ENCODE measurements at places on chromosomes 7 and 10. TPM values are rescaled to one million over a fixed set of nuclear protein-coding genes. Genes with fewer than 3 reads are reported as not detected.
A peak's percentile ranks its signal among the peaks of the same experiment; 100 is the strongest.

Gene GNG11
- 3.1 TPM for total RNA-seq

Gene DPYSL4
- 1.2 TPM for total RNA-seq

Gene SGMS1
- 241 TPM for total RNA-seq

Gene AKR1C1
- total RNA-seq, result 1.4 TPM

Gene EPHB4
- total RNA-seq, result 3.0 TPM

DNA sequence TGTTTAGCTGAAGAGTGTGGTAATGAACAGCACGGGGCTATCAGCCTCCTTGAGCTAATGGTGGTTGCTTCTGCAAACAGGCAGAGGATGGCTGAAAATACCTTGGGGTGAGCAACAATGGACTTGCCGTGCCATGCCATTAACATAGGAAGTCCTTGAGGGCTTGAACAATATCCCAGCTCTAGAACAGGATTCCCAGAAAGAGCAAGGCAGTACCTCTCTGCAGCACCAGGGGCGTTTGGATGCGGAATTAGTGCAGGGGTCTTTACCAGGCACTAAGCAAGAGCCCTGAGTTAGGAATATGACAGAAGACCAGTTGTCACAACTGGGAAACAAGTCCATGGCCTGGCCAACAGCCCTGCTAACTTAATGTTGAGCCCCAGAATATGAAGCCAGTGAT is 143.2 kb upstream of the COBL start:
- no peaks in the 10 kb centered on the region for H3K36me3 ChIP-seq
- H3K4me3 ChIP-seq, result no peak overlapping the region
- no peak for DNase-seq
- H3K4me1 ChIP-seq, result no peaks in the 10 kb centered on the region
- no peak overlapping the region for H3K27ac ChIP-seq

DNA sequence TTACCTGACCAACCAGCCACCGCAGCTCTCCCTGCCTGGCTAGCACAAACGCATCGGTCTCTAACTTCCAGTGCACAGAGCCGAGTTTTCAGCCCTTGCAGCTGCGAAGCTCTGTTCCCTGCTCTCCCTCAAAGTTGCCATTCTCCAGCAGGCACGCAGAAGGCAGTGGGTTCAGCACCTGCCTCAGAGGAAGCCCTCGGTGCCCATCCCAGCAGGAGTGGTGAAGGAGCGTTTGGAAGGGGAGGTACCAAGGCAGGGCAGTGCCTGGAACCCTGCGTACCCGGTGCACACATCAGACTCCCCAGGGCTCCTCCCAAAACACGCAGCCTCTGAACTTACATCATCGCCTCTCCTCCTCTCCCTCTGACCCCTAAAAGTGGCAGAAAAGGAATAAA is 1.7 kb upstream of the STK32C start:
- H3K27me3 ChIP-seq, result peaks cover 4% of the 10 kb centered on the region
- H3K36me3 ChIP-seq, result no peaks in the 10 kb centered on the region
- H3K27ac ChIP-seq, result no peak overlapping the region
- DNase-seq, result no peak

GRCh38 chr10:6385665-6386064 is 182.9 kb downstream of the PFKFB3 start:
- H3K4me1 ChIP-seq, result peaks cover 10% of the 10 kb centered on the region
- H3K36me3 ChIP-seq, result no peaks in the 10 kb centered on the region
- no peak overlapping the region for H3K4me3 ChIP-seq
- DNase-seq, result no peak
- no peak overlapping the region for H3K27ac ChIP-seq

GRCh38 chr7:5661942-5662341 is 119.5 kb downstream of the RNF216 start:
- H3K4me3 ChIP-seq, result no peak overlapping the region
- peaks cover 19% of the 10 kb centered on the region for H3K36me3 ChIP-seq
- H3K27ac ChIP-seq, result no peak overlapping the region

GRCh38 chr7:45189151-45189970 is 31.8 kb downstream of the RAMP3 start:
- H3K36me3 ChIP-seq, result no peaks in the 10 kb centered on the region
- H3K27ac ChIP-seq, result no peak overlapping the region
- no peak overlapping the region for H3K4me3 ChIP-seq
- no peaks in the 10 kb centered on the region for H3K4me1 ChIP-seq
- no peak for DNase-seq
- H3K27me3 ChIP-seq, result no peaks in the 10 kb centered on the region

DNA sequence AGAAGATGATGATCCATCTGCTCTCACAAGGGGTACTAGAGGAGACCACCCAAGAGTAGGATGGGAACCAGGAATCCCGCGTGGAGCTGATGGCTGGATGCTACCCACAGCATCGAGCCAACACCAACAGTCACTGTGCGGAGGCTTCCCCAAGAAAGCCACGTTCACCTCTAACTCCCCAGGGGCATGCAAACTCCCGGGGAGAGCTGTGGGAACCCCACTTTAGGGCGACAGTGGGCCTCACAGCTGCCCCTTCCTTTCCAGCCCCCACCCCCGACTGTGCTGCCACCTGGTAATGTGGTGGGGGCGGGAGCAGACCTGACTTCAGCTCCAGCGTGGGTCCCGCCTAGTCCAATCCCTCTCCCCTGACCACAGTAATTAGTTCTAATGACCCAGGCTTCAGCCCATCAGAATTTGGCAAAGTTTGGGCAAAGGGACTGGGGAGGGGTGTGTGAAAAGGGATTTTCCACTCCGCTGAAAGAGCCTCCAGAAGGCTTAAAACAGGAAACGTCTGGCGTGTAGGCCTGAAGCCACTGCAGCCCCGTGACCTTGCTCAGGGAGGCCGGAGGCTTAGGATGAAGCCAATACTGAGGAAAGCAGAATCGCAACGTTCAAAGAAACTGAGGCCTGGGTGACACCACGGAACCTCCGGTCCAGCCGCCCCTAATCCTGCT is 20.3 kb downstream of the ASB13 start:
- H3K27ac ChIP-seq, result no peak overlapping the region
- no peak overlapping the region for H3K4me3 ChIP-seq
- DNase-seq, result no peak
- H3K27me3 ChIP-seq, result no peaks in the 10 kb centered on the region

GRCh38 chr7:148222721-148223120 is 367.8 kb upstream of the C7orf33 start:
- H3K36me3 ChIP-seq, result no peaks in the 10 kb centered on the region
- DNase-seq, result no peak
- H3K27ac ChIP-seq, result no peak overlapping the region
- no peak overlapping the region for H3K4me3 ChIP-seq
- H3K4me1 ChIP-seq, result no peaks in the 10 kb centered on the region

DNA sequence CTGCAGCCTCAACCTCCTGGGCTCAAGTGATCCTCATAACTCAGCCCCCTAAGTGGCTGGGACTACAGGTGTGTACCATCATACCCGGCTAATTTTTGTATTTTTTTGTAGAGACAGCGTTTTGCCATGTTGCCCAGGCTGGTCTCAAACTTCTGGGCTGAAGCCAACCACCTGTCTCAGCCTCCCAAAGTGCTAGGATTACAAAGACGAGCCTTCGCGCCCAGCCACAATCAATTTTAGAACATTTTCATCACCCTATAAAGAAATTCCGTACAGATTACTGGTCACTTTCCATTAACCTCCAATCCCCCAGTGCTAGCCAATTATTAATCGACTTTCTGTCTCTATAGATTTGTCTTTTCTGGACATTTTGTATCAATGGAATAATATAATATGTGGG is 32.3 kb upstream of the PALS2 start:
- no peaks in the 10 kb centered on the region for H3K36me3 ChIP-seq
- H3K27me3 ChIP-seq, result peaks cover 8% of the 10 kb centered on the region
- DNase-seq, result no peak
- H3K27ac ChIP-seq, result no peak overlapping the region

- no peaks in the 10 kb centered on the region for H3K4me1 ChIP-seq
- no peaks in the 10 kb centered on the region for H3K36me3 ChIP-seq
- H3K27me3 ChIP-seq, result peaks cover 3% of the 10 kb centered on the region
- H3K4me3 ChIP-seq, result no peak overlapping the region
Observed at GRCh38 chr10:70974351-70974901, 86.1 kb upstream of the PCBD1 start.

GRCh38 chr7:85806321-85806720 is 619.5 kb upstream of the SEMA3D start:
- no peak overlapping the region for H3K27ac ChIP-seq
- no peak overlapping the region for H3K4me3 ChIP-seq
- DNase-seq, result no peak
- no peaks in the 10 kb centered on the region for H3K36me3 ChIP-seq
- H3K27me3 ChIP-seq, result no peaks in the 10 kb centered on the region

DNA sequence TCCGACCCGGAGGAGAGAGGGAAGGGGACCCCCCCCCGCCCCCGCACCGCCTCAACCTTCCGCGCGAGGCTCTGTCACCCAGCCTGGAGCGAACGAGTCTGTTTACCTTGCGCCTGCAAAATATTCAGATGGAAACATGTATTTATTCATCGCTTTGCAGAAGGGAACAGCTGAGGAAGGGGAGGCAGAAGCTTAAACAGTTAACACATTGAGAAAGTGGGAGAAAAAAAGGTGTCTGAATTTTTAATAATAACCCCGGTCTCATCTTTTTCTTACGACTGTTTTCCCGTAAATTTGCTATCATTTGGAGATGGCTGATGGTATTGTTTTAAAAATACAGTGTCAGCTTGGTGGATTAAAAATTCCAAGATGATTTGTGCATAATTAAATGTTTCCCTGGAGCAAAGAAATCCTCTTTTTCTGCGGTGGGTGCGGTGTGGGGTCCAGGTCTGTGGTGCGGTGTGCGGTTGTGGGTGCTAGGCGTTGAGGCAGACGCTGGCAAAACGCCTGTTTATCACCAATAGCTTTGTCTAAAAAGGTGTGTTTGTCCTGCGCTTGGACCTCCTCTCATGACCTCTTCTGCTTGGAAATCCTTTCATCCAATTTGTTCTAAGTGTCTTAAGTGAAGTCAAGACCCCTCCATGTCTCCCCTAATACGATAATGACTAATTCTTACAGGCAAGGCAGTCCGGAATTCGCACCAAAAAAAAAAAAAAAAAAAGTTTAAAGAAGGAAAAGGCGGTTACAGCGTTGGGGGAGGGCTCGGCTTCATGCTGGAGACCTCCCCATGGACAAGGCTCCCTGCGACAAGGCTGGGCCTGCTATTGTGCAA is 1.6 kb downstream of the UNCX start:
- H3K36me3 ChIP-seq, result no peaks in the 10 kb centered on the region
- no peak overlapping the region for H3K27ac ChIP-seq
- no peak for DNase-seq
- H3K4me3 ChIP-seq, result no peak overlapping the region

- no peaks in the 10 kb centered on the region for H3K4me1 ChIP-seq
- H3K36me3 ChIP-seq, result no peaks in the 10 kb centered on the region
- H3K4me3 ChIP-seq, result no peak overlapping the region
- no peak for DNase-seq
- no peak overlapping the region for H3K27ac ChIP-seq
- no peaks in the 10 kb centered on the region for H3K27me3 ChIP-seq
Observed at GRCh38 chr7:82715344-82715743, 271.8 kb upstream of the CACNA2D1 start.

- no peaks in the 10 kb centered on the region for H3K4me1 ChIP-seq
- H3K4me3 ChIP-seq, result no peak overlapping the region
- DNase-seq, result no peak
Observed at GRCh38 chr10:47237316-47238260, 62.4 kb upstream of the GDF10 start.

DNA sequence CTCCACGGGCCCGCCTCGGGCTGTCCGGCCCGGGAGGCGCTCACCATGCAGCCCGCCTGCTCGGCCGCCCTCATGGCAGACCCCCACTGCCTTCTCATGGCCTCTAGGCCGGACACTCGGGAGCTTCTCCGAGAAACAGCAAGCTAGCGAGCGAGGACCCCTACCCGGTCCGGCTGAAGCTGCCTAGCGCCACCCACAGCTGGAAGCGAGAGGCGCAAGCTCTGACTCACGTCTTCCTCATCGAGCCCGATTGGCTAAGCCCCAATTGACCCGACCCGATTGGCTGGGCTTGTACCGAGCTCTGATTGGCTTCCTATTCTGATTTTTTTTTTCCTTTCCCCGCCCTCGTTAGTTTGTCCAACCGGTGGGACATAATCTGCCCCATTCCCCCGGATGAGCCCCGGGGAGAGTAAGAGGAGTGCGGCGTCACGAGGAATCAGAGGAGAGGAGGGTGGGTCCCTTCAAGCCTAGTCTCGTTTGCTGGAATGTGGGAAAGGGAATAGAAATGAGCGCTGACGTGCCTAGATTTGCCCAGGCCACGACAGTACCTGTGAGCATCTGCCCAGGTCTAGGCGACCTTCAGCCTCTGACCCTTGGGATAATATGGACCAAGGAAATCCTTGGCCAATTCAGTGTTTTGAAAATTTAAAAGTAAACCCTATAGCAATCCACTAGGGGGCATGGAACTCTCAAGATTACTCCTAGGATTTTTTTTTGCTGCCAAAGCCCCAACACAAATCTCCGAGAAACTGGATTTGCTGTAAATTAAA is at the start of gene TYSND1:
Gene TYSND1 (minus strand): TSS at position 212 of the 770 bp plus-strand sequence. CDS start 114 bp downstream, at position 98.
- peaks cover 21% of the 10 kb centered on the region for H3K4me1 ChIP-seq
- peak; percentile 96 for DNase-seq
- H3K27ac ChIP-seq, result peak within 1 kb of the TSS; percentile 89
- peak within 1 kb of the TSS; percentile 81 for H3K4me3 ChIP-seq

DNA sequence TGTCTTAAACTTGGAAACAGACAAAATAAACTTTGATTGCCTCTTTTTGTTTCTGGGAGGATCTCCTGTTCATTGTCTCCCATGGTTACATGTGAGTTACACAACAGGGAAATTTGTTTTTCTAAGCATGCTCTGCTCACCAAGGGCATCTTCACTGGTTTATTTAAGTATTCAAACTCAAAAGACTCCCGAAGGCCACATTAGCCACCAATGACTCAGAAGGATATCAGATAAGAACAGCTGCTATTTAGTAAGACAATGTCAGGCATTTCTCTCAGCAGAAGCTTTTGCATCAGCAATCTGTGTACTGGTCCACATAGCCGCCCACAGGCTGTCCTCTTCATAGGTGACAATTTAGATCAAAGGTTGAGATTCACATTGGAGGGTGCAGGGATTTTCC is 19.3 kb downstream of the OR6B1 start:
- no peaks in the 10 kb centered on the region for H3K4me1 ChIP-seq
- H3K36me3 ChIP-seq, result no peaks in the 10 kb centered on the region
- H3K4me3 ChIP-seq, result no peak overlapping the region
- H3K27me3 ChIP-seq, result peaks cover 1% of the 10 kb centered on the region
- DNase-seq, result no peak

GRCh38 chr10:20935301-20935700 is 38.2 kb upstream of the NEBL start:
- DNase-seq, result no peak
- no peaks in the 10 kb centered on the region for H3K36me3 ChIP-seq
- no peak overlapping the region for H3K4me3 ChIP-seq
- no peak overlapping the region for H3K27ac ChIP-seq
- H3K4me1 ChIP-seq, result no peaks in the 10 kb centered on the region

DNA sequence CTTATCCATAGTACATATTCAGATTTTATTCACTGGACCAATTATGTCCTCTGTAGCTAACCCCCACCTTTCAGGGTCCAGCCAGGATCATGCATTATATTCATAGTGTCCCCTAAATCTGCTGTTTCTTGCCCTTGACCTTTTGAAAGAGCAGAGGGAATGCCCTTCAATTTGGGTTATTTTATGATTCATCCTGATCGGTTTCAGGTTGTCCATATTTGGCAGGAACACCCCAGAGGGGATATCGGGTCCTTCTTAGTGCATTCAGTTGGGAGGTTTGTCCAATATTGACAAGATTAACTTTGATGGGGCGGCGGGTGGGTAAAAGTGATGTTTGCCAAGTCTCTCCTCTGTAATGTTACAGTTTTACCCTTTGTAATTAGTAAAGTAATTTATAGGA is 60.9 kb downstream of the SHH start:
- H3K4me1 ChIP-seq, result peaks cover 20% of the 10 kb centered on the region
- H3K36me3 ChIP-seq, result peaks cover 34% of the 10 kb centered on the region
- no peak for DNase-seq
- no peak overlapping the region for H3K4me3 ChIP-seq
